CD4-positive, alpha-beta T cell treated with Interferon gamma for 1 hour (primary cell): ENCODE measurements at places on chromosomes 12 and 14.
A peak's percentile ranks its signal among the peaks of the same experiment; 100 is the strongest.

DNA sequence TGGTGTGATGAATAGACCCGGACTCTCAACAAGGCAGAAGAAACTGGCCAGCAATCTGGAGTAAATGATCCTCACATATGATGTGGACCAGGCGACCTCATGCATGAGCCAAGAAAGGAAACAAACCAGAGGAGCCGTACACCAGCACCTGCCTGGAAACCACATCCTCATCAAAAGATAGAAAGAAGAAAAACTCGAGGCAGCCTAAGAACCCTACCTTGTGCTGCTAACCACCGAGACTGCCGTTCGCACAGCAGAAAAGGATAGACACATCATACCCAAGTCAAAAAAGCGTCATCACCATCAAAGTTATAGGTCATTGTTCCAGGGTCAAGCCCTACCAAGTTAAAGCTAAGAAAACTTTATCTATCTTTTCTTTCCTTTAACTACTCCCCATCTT lies 66.7 kb downstream of the RESF1 start:
- peak; percentile 41 for DNase-seq

GRCh38 chr12:71810921-71811320 lies 28.6 kb upstream of the TBC1D15 start:
- DNase-seq: no peak

DNA sequence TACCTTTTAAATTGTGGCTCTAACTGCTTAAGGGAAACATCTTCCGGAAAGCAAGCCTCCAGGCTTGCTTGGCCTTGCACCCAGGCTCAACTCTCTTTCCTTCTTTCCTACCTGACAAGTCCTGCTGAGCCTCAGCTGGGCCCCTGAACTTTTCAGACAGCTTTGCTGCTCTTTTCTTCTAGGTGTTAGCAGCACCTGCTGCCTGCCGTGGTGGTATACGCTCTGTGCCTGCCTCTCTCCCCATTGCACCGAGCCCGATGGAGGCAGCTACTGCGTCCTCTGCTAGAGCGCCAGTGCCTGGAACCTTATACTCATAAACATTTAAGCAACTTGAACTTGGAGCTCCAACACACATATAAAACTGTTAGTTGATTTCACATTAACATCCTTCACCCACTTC lies 195.7 kb downstream of the ANO6 start:
- DNase-seq: no peak

GRCh38 chr12:111313833-111314259 lies 55.0 kb downstream of the PHETA1 start:
- DNase-seq: peak; percentile 54

DNA sequence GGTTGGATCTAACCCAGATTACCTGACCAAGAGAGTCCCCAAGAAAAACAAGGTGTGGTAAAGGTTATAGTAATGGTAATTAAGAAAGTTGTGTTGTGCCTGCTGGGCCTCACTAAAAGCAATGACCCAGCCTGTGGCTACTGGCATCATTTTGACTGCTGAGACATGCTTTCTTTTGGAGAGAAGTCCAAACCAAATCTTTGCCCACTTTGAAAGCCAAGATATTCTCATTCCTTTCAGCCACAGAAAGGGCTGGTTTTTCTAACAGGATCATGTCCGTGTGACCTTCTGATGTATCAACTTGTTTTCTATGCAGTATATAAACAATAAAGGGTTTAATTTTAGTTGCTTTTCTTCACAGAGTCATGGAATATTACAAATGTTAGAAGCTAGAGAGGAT lies 388.6 kb downstream of the RAD51B start:
- DNase-seq: no peak

DNA sequence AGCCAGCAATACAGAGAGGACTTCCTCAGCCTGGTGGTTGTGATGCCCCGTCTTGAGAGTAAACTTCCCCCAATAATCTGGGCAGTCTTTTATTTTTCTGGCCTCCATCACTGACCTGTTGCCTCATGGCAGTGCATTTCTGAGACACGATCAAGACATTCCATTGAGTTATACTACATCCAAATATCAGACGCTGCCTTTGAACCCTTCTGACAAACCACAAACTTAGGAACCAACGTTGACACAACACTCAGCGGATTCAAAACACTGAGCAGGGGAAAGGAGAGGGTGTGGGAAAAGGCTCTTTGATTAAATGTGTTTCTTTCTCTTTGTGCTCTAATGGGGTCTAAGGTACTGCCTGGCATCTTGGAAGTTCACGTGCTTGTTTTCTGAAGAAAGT lies 100.7 kb upstream of the TBX5 start:
- DNase-seq: no peak

GRCh38 chr14:90846511-90846910 lies 30.3 kb upstream of the TTC7B start:
- no peak for DNase-seq

GRCh38 chr12:108241986-108242703 lies 97.0 kb downstream of the CMKLR1 start:
- DNase-seq: no peak

DNA sequence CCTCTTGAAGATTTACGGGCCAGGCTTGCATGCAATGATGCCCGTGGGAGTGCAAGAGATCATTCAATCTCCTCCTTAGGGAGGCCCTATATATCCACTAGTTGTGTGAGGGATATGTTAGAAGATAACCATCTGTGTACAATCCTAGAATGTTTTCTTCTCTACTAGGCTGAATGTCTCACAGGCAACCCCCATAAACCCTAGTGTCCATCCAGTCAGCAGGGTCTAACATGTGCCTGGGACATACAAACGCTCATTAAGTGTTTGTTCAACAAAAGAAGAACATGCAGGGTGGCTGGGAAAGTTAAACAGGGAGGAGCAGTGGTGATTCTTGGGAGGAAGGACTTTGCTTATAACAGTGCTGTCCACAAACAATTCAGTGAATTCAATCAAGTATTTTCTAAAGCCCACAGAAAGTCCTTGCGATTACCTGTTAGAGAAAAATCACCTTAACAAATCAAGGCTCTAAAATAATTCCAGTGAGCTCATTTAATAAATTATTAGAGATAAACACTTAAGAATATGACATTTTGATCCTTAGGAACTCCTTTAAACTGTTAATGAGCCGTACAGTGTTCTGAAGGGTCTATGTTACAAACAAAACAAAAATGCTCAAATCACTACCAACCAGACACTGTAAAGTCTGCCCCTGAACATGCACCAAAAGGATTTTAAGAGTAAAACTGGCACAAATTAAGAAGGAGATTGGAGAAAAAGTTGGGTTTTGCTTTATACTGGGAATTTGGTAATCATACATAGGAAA lies 96.6 kb upstream of the FERMT2 start:
- DNase-seq: no peak

GRCh38 chr12:42590330-42590934 lies 886 bp upstream of the PRICKLE1 start:
- DNase-seq: no peak

GRCh38 chr12:101761350-101761749 lies 22.1 kb upstream of the SYCP3 start:
- DNase-seq: no peak

DNA sequence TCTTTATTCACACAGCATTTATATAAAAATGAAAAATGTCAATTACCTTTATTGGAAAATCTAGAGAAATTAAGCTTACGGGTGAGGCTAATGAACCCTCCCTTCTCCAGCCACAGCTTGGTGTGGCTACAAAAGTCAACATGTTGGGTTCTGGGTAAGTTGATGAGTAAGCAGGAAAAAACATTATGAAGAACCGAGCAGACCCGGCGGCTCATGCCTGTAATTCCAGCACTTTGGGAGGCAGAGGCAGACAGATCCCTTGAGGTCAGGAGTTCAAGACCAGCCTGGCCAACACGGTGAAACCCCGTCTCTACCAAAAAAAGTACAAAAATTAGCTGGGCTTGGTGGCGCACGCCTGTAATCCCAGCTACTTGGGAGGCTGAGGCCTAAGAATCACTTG lies 10.9 kb downstream of the NAA25 start:
- DNase-seq: no peak

DNA sequence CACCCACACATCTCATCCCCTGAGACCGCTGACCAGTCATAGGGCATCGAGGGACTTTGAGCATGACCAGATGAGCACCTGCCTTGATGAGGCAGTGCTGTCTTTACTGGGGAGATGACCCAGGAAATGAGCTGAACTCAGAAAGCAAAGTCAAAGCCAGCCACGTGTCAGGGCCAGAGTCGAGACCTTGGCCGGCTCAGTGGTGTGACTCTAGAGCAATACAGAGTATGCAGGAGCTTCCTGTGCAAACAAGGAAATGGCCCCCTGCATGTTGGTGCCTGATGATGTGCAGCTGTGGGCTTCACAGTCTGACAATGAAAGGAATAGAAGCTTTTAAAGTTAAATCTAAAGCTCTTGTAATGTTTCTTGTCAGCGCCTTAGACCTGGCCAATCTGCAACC lies 332.9 kb downstream of the PCNX1 start:
- DNase-seq: no peak

DNA sequence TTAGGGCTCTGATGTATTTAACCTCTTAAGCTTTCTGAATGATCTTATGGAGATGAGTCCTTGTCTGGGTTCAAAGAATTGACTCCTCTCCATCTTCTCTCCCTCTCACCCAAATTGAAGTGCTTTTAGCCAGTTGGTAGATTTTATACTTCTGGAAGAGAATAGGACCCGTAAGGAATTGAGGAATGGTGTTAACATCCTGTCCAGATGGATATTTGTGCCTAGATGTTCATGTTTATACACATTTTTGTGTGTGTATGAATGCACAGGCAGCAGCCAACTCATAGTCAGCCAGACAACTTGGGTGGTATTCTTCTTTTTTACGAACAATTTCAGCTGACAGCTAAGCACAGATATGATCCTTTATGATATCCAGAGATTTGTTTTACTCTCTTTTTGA lies 449.6 kb upstream of the RGS6 start:
- DNase-seq: no peak

DNA sequence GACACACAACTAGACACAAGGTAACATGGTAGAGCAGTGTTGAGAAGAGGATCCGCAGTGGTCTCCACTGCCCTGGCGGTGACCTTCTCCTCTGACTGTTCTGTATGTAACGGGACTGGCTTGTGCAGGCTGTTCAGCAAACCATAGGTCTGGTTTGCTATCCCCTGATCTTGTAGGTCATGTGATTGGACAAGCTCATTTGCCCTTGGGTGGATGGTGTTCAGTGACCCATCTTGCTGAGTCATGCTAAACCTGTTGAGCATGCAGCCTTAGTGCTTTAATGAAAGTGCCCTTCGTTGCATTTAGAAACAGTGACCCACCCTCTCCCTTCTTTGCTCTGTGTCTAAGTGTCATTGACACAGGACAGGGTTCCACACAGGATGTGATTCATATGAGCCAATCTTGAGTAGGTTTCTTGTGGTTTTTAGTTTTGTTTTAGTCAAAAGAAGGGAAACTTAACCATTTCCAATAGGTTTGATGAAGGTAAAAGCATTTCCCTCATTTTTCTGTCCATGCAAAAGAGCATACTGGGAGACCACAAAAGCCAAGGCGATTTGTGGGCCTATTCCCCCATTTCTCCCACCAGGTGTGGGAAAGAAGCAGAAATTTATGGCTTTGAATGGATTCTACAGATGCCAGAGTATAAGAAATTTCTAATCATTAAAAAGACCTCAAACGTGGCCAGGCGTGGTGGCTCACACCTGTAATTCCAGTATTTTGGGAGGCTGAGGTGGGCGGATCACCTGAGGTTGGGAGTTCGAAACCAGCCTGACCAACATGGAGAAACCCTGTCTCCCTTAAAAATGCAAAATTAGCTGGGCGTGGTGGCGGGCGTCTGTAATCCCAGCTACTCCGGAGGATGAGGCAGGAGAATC lies 32.6 kb upstream of the HIF1A start:
- peak; percentile 71 for DNase-seq

GRCh38 chr14:22563987-22564386 lies 25.0 kb downstream of the DAD1 start:
- no peak for DNase-seq
